ENCODE measurements at places on chromosomes 6 and 20.

DNA sequence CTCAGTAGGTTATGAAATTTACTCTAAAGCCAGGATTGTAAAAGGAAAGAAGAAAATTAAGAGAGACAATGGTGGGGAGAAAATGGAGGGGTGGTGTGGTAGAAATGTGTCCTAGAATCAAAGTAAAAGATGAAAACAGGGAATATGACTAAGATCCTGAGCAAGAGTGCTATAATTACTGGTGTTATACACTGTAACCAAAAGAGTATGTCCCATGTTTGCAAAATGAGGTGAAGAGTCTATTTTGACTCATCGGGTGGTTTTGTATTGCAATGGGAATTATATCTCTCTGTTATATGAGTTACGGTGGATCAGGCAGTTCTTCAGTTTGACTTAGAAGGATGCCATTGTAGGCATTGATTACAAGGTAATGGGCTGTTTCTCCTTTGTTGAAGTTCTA, 8.5 kb downstream of the L3MBTL3 start:
- no peak for DNase-seq

DNA sequence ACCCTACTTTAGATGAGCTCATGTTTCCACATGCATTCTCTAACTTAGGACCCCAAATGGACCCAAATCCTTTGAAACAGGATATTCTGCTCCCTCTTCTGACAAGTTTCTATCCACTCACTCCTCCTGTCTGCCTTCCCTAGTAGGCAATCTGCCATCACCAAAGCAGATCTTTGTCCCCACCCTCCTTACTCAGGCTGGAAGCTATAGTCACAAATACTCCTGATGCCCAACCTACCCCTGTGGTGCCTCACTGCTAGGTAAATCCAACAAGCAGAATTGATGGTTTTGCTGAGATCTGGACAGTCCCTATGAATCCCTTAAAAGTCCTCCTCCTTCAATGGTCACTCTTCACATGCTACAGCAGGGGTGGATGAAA, 21.7 kb downstream of the ELOVL5 start:
- DNase-seq: no peak

DNA sequence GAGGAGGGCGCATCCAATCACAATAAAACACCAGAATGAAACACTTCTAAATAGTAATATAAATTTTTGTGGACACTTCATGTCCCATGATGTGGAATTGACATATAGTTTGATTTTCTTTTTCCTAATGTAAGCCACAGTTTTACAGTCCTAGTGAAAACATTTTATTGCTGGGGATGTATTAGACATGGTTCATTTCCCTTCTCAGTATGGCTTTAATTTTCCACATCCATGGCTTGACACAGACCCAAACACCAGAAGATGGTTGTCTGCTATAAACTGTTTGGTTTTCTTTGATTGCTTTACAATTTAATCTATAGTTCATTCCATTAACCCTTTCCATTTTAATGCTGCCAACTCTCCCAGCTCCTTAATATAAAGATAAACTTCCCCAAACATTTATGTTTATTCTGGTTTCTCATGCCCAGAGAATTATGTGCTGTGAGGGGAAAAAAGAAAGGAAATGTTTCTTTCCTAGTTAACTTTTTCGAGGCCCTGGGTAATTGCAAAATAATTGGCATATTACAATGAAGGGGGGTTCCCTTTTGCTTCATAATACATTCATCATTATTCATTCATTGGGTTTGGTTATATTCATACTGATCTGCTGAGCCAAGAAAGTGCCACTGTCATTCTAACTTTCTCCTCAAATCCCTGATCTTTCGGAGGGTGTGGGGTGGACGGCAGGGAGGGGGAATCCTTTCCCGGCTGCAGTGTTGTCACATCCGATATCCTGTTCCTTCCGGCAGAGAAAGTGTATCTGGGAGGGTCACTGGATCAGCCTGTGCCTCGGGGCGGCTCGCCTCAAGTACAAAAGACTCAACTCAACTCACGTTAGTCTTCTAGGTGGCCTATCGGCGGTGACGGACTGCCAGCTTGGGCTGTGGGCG, 127.6 kb upstream of the TFAP2D start:
- no peak for DNase-seq

DNA sequence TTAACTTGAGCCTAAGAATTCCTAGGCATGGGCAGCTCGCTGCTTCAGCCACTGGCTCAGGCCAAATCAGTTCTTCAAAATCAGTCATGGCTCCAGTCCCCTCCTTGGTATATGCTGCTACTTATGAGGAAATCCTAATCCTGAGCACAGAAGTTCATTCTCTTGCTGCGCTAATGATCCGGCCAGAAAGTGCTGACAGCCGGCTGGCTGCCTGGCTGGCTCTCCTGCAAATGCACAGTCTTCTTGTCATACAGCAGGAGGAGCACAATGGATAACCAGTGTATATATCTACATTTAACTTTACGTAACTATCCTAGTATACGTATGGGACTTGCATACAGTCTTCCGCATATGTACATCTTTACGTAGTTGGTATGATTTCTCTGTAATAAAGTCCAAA, 500.8 kb downstream of the PRKN start:
- DNase-seq: no peak

DNA sequence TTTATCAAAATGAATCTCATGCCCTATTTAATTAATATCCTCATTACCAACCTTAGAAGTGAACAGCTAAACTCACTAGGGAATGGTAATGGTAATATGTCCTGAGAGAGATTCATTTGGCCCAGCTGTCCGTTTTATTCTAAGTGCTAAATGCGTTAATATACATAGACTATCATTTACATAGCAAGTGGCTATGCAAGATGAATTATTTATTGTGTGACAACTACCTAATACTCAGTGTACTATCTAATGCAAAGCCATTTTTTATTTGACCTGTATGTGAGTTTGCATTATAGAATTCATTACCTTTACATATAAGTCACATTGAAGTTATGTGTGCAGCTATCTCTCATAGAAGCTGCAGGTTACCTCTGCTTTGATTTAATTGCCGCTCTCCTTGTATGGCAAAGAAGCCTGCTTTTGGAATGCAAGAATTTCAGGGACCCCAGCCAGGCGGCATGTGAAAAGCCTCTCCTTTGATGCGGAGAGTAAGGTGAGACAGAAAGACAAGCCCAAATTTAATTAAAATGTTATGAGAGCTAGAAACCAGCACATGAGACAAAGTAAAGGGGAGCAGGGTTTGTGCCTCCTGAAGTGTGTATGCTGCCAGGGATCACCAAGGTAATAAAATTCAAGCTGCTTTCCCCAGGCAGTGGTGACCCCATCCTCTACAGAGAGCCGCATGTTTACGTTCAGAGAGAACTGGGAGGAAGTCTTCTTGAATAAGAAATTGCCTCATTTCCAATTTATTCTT, 693.0 kb upstream of the MAP3K7 start:
- DNase-seq: no peak

- DNase-seq: no peak
These were observed 135.4 kb downstream of the NRN1 start for GRCh38 chr6:5871296-5871695.

DNA sequence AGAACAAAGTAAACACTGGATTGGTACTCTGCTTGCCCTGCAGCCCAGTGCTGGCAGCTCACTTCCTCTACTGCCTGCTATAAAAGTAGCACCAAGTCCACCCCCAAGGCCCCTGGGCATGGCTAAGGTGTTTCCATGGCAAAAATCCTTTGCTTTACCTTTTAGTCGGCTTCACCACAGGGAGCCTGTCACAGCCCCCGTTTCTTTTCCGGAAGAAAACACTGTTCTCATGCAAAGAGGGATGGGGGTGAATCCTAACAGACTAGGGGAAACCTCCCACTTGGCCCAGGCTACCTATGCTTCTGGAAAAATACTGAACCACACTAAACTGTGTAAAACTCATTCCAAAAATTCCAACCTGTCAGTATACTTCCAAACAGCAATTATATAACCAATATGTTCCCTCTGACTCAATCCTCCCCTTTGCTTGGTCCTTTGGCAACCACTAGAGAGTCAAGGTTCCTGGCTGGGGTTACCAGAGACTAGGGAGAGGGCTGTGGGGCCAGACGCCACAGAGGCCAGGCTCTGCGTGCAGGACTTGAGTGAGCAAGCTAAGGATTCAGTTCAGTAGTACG, 16.1 kb downstream of the PPIL1 start:
- peak; percentile 45 for DNase-seq

DNA sequence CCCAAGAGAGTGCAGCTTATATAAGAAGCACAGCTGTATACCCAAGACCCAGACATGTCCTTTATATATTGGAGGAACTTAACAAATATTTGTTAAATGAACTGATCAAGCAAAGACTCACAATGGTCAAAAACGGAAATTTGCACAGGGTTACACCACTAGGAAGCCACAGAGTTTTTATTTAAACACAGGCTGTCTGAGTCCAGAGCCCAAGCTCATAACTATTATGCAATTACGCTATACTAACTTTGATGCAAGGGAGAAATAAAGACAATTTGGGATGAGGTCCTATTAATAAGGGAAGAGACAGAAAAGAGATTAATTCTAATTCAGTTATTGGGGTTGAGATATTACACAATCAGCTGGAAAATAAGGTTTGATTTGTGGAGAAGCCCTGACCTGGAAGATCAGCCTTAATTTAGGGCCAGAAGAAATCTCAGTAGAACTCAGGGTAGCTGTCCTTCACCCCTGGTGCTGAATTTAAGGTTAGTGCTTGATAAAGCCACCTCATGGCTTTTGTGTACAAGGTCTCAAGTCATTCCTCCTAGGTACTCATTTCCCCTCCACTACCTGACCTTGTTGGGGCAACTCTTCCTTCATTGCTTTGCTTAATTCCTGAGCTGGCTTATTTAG, 10.5 kb upstream of the ZNF334 start:
- DNase-seq: no peak

- no peak for DNase-seq
These were observed 11.3 kb downstream of the TULP4 start for GRCh38 chr6:158323561-158323958.

GRCh38 chr6:1240766-1241318, 71.1 kb upstream of the FOXQ1 start:
- no peak for DNase-seq

- no peak for DNase-seq
These were observed 5.8 kb downstream of the TFAP2C start for GRCh38 chr20:56634735-56635385.

DNA sequence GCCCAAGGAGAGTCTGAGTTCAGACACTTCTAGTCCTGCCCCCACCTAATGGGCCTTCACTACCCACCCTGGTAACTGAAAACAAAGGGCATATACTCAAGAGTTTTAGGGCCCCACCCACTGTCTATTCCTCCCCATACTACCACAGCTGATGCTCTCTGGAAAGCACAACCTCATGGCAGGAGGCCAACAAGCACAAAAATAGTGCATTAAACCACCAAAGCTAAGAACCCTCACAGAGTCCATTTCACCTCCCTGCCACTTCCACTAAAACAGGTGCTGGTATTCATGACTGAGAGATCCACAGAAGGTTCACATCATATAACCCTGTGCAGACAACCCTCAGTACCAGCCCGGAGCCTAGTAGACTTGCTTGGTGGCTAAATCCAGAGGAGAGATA, 132.1 kb upstream of the ADGRB3 start:
- no peak for DNase-seq

DNA sequence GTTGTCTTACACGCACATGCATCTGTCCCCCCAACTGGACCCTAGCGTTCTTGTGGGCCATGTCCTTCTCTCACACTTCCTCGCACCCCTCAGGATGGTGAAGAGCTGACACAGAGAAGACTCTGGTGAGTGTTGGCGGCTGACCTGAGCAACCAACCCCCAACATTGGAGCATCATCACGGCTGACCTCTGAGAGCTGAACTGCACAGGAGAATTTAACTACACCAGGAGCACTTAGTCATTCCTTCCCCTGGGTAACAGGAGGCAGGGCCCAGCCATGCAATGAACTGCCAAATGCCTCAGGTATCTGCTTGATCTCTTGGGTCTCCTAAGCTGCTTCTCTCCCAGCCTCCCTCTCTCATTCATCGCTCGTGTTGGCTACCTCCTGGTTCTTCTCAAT, 88.5 kb downstream of the PSMG4 start:
- DNase-seq: no peak

DNA sequence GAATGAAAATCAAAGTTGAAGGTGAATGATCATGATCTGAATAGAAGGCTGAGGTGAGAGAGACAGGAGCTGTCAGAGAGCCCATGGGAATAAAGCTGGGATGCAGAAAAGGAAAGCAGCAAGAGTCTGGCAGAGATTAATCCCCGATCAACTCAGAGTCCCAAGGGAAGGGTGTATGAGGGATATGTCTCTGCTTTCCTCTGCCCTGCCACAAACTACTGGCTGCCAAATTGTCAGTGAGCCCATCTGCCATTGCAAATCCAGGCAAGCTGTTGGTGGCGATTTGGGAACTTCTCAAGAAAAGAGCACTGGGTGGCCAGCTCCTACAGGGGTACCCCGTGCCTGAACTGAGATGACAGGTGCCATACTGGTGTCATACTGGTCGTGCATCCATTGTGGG, 705.5 kb upstream of the MAN1A1 start:
- no peak for DNase-seq

- DNase-seq: no peak
These were observed 82.2 kb downstream of the ZDHHC14 start for GRCh38 chr6:157462956-157463742.

DNA sequence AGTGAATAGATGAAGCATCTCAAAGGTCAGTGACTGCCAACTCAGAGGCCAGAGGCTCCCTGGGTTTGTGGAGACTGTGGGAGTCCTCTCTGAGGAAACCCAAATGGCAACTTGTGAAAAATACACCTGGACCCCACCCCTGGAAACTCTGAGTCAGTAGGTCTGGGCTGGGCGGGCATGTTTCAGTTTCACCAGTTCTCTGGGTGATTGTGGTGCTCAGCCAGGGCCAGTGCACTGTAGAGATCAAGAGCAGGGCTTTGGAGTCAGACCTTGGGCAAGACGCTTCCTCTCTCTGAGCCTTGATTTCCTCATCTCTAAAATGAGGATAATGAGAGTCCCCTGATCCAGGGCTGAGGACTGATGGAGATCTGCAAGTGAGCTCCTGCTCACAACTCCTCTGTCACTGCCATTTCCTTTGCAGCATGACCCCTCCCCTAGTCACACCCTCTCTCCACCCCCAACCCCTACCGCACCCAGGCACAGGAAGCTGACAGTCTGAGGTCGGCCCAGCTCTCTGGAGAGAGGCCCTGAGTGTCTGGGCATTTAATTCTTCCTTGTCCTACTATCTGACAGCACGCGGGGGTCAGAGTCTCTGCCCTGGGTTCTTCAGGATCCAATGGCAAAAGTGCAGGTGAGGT, 5.1 kb downstream of the DEF6 start:
- no peak for DNase-seq
